ENCODE measurements at places on chromosomes 6 and 20. TPM values are rescaled to one million over a fixed set of nuclear protein-coding genes. Genes with fewer than 3 reads are reported as not detected.

HLA-DOA gene
- total RNA-seq, result not detected

PTPRK gene
- 44.0 TPM for total RNA-seq

SLC22A2 gene
- 0.11 TPM for total RNA-seq

MUC22 gene
- total RNA-seq, result not detected

SNAI1 gene
- not detected for total RNA-seq

CGA gene
- not detected for total RNA-seq

PPIL1 gene
- 33.9 TPM for total RNA-seq

HCRTR2 gene
- 0.39 TPM for total RNA-seq

MYCT1 gene
- total RNA-seq, result not detected

DYNLRB1 gene
- total RNA-seq, result 93.7 TPM

AVP gene
- not detected for total RNA-seq

TSPO2 gene
- total RNA-seq, result not detected

CDH26 gene
- total RNA-seq, result 1.4 TPM

All from placental epithelial cell (primary cell).